Stimulated activated CD8-positive, alpha-beta memory T cell treated with anti-CD3 and anti-CD28 coated beads, Interleukin-15, amount 100 ng/mL, for 1 hour (primary cell): ENCODE measurements at places on chromosomes 13 and 19.

DNA sequence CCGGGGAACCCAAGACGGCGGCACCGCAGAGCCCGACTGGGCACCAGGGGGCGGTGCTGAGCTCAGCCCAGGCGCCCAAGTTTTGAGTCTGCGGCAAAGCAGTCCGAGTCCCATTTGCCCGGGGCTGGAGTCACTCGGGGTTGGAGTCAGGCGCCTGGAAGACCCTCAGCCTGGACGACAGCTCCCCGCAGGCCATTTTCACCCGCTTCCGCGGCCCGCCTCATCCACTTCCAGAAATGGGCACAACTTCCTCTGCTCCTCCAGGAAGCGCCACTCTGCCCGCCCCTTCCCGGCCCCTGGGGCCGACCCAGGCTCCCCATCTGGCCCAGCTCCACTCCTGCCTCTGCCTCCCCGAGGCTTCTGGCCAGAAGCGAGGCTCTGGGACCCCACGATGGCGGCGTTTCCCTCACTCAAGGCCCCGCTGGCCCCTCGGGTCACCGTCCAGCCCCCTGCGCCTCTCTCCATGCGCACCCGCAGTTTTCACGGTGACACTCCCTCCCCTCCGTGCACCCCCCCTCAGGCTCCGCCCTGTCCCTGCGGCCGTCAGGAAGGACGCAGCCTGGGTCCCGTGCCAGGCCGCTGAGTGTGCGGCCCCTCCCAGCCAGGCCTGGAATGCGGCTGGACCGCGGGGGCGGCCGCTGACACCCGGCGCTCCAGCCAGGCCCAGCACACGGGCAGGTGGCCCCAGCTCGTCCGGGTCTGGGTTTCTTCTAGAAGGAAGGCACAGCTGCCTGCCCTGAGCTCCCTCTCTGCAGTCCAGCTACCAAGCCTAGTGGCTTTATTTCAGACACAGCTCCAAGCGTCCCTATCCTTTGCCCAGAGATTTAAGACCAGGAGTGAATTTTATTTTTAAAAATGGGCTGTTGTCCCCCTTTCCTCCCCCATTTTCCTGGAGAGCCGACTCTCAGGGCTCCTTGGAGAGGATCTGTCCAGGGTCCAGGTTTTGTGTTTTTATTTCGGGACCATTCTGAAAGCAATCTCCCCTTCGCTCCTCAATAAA, 4.7 kb downstream of the SERTAD1 start:
- peak; percentile 52 for DNase-seq

- no peak for DNase-seq
These were observed 21.5 kb downstream of the DIS3 start for GRCh38 chr13:72760189-72760588.

DNA sequence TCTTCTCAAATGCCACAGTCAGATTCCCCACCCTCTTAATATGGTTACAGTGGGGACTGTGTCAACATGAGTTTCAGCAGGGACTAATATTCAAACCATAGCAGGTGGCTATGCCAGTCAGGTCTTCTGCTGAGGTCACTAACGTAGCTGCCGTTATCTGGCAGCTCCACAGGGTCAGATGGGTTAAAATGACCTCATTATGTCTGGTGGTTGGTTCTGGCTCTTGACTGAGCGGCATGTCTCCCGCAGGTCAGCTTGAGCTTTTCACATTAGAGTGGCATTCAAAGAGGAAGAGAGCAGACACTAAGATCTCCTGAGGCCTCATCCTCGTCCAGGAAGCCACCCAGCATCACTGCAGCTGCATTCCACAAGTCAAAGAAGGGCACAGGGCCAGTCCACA, 21.4 kb upstream of the IPO5 start:
- DNase-seq, result no peak

DNA sequence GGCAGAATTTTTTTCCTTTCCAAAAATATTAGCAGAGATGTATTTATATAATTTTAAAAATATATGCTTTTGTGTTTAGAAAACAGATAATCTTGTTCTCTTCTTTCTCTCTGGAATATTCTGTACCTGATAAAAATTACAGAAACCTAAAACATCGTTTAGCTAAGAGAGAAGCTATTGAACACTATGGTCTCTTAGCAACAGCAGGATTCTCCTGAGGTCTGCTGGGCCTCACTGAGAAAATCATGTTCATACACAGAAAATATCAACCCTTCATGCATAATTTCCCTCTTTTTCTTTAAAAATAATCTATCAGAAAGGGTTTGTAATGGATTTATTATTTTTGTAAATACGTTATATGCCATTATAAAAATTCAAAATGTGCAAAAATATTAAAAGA, 242.2 kb downstream of the DCLK1 start:
- DNase-seq, result no peak

DNA sequence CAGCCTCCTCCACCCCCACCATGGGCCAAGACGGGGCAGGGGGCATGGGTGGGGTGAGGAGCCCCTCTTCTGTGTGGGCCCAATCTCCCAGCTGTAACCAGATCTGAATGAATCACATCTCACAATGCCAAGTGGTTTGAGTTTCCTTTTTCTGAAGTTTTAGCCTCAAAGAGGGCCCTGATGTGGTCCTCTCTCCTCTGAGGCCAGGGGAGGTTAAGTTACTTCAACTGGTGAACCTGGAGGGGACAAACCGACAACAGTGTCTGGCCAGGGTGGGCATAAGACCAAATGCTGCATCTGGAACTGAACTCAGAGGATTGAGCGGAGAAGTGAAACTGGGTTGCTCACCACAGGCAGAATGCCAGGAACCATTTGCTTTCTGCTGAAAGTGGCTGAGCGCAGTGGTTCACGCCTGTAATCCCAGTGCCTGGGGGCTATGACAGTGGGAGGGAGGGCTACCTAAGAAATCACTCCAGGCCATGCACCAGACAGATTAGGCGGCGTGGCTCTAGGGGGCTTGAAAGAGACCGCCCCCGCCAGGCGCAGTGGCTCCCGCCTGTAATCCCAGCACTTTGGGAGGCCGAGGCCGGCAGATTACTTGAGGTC, 15.4 kb upstream of the IRGC start:
- DNase-seq, result no peak

DNA sequence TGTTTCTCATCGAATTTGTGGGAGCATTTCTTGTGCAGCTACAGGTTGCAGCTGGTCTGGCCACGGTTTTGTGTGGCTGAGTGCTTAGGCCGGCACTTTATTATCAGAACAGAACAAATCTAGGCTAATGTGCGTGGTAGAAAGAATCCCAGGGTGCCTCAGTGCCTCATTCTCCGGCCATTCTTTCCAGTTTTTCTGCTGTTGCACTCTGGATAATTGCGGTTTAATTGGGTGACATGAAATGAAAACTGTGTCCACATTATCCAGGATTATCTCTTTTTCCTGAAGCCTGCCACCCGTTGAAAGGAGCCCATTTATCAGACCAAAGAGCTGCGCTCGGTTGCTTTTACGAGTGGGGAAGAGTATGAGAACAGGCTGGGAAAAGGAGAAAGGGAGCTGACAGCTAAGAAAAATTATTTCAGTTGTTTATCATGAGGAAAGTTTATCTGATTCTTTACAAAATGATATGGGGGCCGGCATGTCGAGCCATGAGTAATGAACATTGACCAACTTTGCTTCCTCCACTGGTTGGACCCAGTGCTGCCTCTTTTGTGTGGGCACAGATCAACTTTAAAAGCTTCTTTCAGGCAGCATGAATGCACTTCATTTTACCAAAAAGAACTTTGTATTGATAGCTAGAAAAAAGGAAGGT, 117.0 kb upstream of the SOX21 start:
- no peak for DNase-seq

GRCh38 chr19:12956446-12957388, at the start of gene GADD45GIP1:
GADD45GIP1 (minus strand) TSS chr19:12957223; CDS start chr19:12957212, 11 bp downstream.
- DNase-seq, result peak; percentile 62

DNA sequence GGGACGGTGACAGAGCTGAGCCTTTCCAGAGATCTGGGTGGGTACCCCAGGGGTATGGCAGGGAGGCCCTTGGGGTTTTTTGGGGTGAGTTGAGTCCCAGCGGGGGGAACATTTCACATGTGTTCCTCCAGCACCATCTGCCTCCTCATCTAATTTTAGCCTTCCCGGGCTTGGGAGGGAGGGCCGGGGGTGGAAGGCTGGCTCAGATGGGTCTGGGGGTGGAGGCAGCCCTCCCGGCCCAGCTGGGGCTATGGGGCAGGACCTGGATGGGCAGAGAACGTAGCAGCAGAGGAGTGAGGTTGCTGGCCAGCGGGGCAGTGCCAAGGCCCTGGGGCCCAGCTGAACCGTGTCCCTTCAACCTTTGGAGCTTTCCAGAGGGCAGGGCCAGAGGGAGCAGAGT, 23.5 kb downstream of the ADGRL1 start:
- DNase-seq, result no peak

DNA sequence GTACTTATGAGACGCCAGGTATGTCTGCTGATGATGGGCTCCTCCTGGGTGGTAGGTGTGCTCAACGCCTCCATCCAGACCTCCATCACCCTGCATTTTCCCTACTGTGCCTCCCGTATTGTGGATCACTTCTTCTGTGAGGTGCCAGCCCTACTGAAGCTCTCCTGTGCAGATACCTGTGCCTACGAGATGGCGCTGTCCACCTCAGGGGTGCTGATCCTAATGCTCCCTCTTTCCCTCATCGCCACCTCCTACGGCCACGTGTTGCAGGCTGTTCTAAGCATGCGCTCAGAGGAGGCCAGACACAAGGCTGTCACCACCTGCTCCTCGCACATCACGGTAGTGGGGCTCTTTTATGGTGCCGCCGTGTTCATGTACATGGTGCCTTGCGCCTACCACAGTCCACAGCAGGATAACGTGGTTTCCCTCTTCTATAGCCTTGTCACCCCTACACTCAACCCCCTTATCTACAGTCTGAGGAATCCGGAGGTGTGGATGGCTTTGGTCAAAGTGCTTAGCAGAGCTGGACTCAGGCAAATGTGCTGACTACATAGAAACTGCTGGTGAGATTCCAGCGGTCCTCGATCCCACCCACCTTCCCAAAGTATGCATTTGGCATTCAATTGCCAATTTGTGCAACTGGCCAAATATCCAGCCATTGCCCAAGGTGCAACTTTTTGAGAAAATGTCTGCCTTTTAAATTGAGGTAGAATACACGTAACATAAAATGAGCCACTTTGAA, 10.2 kb downstream of the OR2Z1 start:
- DNase-seq, result no peak

DNA sequence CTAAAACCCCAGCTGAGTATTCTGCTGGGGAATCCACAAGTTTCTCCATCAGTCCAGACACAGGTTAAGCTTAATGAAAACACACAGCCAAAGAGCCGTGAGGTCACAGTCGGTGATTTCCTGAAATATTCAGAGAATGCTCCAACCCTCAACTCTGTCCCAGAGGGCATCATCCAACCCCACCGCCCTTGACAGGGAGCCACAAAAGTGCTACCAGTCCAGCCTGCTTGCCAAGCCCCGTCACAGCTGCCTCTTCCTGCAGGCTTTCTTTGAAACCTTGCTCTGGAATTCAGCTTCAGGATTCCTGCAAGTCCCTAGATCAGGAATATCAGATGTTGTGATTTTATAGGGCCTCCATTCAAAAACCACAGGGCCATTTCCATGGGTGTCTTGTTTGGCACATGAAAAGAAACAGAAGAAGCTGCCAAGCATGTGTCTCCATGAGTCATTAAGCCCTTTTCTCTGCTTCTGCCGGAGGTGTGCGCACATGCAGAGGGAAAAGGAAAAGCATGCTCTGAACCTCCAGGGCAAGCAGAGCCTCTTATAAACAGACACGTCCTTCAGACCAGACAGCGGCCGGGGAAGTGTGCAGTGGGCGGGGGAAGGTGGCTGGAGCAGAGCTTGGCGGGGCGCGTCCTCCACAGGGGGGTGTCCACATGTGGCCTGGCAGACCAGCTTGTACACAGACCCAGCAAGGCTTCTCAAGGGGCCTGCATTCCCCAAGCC, 164.7 kb downstream of the KATNAL1 start:
- DNase-seq, result no peak

- DNase-seq, result no peak
These were observed 144.2 kb downstream of the SPRY2 start for GRCh38 chr13:80196756-80197155.

DNA sequence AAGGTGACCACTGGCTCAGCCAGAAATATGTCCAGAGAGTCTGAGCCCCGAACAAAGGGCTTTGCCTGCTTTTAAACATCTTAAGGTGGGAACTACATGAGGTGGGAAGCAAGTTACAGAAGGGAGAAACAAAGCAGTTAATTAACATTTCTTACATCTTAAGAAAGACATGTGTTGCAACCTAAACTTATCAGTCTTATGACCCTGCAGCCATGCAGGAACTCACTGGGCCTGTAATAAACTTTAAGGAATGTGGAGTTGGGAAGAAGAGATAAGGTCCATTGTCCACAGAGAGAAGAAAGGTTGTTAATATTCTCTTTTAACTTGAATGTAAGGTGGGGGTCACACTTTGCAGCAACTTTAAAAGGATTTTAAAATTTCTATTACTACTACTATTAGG, 46.8 kb upstream of the CYP2A7 start:
- DNase-seq, result no peak

DNA sequence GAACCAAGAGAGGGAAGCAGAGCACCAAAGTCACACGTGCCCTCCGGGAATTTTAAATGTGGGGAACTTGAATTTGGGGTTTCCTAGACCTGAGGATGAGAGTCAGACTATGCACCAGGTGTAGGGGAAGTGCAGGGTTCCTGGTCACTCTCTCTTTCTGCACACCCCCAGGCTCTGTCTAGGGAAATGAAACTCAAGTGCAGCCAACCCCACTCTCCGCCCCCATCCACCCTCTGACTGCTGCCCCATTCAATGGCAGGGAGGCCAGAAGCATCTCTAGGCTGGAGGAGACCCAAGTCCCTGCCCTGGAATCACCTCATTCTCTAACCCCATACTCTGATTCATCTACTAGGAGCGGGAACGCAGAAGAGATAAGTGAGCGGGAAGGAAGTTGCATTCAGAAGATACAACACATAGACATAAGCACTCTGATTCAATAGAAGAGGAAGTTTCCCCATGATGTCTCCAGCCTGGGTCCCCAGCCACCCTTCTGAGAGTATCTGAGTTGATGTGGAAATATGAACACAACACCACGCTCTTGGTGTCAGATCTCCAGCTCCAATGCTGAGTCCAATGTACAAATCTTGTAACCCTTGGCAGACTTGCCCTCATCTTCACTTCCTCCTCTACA, 4.7 kb upstream of the SIGLEC14 start:
- DNase-seq, result no peak

- DNase-seq, result no peak
These were observed 53.6 kb downstream of the DGKH start for GRCh38 chr13:42101821-42102585.

GRCh38 chr19:42547929-42548328, 19.6 kb upstream of the CEACAM1 start:
- DNase-seq, result no peak

GRCh38 chr13:74110053-74110452, 24.2 kb downstream of the KLF12 start:
- DNase-seq, result no peak

- DNase-seq, result no peak
These were observed 41.7 kb upstream of the ZNF91 start for GRCh38 chr19:23436944-23437343.

GRCh38 chr13:73055813-73056564, 2.8 kb upstream of the KLF5 start:
- DNase-seq, result no peak
